HFFc6 (cell line): ENCODE measurements at places on chromosomes 5 and 9. TPM values are rescaled to one million over a fixed set of nuclear protein-coding genes. Genes with fewer than 3 reads are reported as not detected.
A peak's percentile ranks its signal among the peaks of the same experiment; 100 is the strongest.

GABRA6 gene
- total RNA-seq, result not detected in 3 replicates

DNA sequence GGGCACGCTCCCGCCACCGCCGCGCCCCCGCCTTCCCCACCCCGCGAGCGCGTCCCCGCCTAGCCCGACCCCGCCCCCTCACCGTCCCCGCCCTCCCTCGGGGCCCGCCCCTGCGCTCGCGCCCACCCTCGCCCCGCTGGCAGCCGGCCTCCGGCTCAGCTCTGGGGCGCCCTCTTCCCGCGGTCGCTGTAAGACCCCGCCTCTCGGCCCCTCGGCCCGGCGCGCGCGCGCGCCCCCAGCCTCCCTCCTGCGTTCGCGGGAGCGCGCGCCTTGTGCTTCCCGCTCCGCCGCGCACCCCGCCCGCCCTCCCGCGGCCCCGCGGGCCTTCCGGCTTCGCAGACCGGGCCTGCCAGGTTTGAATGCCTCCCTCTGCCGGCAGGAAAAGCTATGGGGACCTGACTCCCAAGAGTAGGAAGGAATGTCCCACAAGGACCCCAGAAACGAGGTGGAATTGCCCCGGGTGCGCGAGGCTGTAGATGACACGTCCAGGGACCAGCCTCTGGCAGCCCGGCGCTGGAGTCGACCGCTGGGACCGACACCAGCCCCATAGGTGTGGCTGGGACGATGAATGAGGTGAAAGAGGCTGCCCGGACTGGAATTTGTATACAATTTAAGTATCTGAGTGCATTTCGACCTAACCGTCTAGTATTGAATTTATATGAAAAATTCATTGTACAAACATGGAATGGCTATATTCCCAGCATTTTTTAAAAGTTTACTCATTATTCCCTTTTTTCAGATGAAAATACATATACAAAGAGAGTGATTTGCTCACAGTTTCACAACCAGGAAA is 416 bp upstream of the PTBP3 start:
- DNase-seq, result peak; percentile 84

DNA sequence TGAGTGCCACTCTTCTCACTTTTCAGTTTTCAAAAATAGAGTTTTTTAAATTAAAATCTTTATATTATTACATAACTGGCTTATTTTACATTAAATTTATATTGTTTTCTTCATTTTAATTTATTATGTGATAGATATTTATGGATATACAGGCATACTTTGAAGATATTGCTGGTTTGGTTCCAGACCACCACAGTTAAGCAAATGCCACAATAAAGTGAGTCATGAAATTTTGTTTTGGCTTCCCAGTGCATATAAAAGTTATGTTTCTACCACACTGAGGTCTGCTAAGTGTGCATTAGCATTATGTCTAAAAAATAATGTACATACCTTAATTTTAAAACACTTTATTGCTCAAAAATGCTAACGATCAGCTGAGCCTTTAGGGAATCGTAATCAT is 47.4 kb downstream of the NDUFS4 start:
- no peak for DNase-seq

GRCh38 chr5:63055421-63055820 is 476.8 kb downstream of the LRRC70 start:
- no peak for DNase-seq

GRCh38 chr5:80141147-80141671 is 106.1 kb downstream of the THBS4 start:
- DNase-seq, result peak; percentile 53
